ENCODE measurements at places on chromosomes 16 and 17.
A peak's percentile ranks its signal among the peaks of the same experiment; 100 is the strongest.

DNA sequence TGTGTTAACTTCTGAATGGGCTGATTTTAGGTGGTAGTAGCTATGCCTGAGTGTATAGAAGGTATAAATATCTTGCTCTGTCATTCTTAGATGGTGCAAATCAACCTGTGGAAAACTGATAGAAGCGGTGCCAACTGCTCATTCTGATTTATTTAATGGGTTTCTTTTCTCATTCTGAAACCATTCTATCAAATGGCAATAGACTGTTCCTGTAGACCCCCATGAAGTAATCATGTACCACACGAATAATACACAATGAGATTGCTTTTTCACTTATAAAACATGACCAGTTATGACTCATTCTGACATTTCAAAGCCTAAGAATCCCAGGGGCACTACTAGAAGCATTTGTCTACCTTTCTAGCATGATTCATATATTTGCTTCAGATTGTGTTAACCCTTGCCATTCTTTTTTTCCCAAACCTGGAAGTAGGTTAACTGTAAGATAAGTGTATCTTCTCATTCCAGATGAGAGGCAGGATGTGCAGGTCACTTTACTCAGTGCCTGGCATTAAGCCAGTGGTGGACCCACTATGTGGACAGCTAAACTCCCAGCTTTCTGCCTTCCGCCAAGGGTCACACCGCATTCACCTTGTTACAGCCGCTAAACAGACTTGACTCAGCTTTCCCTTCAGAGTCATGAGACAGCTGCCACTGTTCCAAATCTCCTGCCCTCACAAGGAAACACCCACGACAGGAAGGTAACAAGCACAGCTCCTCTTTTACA is 16.4 kb upstream of the SLC16A11 start:
- H3K27me3 ChIP-seq, result no peaks in the 10 kb centered on the region
- no peak overlapping the region for H3K4me3 ChIP-seq
- H3K27ac ChIP-seq, result no peak overlapping the region
- H3K4me1 ChIP-seq, result no peaks in the 10 kb centered on the region
- peak; percentile 13 for DNase-seq

DNA sequence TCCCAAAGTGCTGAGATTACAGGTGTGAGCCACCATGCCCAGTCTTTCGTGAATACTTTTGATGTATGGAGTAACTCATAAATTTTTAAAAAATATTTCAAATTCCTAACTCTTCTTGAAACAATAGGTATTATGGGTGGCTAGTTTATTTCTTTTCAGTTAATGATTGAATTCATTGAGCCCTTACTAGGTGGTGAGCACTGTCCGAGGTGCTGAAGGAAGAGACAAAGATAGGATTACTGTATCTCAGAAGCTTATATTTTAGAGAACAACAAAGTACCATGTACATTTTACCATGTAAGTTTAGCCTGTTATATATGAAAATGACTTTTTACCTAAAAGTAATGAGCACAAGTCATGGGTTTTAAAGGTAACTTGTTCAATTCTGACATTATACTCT is 418.3 kb downstream of the NPIPA7 start:
- DNase-seq, result no peak
- H3K27ac ChIP-seq, result no peak overlapping the region
- no peaks in the 10 kb centered on the region for H3K27me3 ChIP-seq
- no peaks in the 10 kb centered on the region for H3K4me1 ChIP-seq
- no peaks in the 10 kb centered on the region for H3K36me3 ChIP-seq
- no peak overlapping the region for H3K4me3 ChIP-seq

DNA sequence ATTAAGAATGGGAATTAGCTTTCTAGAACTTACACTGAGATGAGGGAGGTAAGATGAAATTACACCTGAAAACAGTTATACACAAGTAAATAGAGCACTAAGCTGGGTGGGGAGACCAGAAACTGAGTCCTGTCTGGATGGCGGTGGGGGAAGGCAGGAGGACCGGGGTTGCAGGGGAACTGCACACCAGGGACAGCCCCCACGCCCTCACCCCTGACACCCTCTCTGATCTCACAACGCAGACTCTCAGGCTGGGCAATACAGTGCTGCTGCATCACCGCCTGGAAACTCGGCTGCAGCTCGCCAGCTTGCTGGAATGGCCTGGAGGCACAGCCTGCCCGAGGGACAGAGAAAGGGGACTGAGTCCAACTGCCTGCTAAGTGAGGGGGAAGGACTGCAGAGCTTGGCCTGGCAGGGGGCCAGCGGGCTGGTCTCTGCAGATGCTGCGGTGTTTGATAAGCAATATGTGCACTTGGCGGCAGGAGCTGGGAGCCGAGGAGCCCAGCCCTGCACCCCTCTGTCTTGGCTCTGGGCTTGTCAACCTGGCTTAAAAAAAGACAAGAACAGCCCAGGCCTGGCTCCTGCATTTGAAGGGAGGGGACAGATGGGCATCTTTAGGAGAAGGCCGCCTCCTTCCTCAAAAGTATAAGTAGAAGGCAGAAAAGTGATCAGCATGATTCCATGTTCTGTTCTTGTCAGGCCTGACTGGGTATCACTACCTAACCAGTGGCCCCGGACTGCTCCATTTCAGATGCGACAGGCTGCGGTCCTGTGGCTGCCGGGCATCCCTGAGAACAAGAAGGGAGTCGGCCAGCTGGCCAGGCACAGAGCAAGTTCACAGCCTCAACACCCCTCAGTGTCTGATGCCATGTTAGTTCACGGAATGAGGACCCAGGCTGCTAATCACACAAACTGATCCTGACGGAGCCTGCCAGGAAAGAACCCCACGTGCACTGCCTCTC is 30.2 kb downstream of the SPHK1 start:
- H3K36me3 ChIP-seq, result peaks cover 8% of the 10 kb centered on the region
- no peaks in the 10 kb centered on the region for H3K4me1 ChIP-seq
- no peak overlapping the region for H3K4me3 ChIP-seq
- DNase-seq, result peak; percentile 73

- no peak for DNase-seq
- no peak overlapping the region for H3K4me3 ChIP-seq
- H3K27me3 ChIP-seq, result no peaks in the 10 kb centered on the region
- no peak overlapping the region for H3K27ac ChIP-seq
- no peaks in the 10 kb centered on the region for H3K36me3 ChIP-seq
Observed at GRCh38 chr16:10624527-10624926, 44.1 kb upstream of the EMP2 start.

DNA sequence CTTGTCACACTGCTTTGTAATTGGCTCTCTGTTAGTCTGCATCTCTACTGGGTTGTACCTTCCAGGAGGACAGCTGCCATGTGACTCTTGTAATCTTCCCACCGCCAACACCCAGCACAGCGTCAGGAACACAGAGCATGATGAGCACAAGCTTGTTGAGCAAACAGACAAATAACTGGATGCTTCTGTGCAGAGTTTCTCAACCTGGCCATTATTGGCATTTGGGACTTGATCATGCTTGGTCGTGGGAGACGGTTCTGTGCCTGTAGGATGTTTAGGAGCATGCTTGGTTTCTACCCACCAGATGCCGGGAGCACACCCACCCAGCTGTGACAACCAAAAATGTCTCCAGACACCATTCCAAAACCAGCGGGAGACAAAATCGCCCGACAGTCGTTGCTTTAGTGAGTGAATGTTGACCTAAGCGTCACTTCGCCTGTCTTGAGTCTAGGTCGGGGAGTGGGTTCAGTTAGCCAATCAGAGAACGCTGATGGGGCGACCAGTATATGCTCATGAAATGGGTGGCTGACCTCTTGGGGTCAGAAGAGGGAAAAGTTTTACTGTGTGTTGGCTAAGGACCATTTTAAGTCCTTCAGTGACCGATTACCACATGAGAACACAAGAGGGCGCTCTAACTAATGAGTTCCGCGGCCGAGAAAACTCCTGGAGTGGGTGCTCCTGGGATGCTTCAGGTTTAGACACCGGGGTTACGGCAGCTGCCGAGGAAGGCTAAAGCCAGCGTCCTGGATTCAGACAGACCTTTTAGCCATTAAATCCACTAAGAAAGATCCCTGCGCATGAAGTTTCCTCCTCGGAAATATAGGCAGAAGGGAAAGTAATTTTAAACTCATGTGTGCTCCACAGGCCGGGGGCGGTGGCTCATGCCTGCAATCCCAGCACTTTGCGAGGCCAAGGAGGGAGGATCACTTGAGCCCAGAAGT is 57.8 kb upstream of the TEX2 start:
- no peak overlapping the region for H3K4me3 ChIP-seq
- no peak overlapping the region for H3K27ac ChIP-seq
- peaks cover 33% of the 10 kb centered on the region for H3K36me3 ChIP-seq
- peaks cover 86% of the 10 kb centered on the region for H3K4me1 ChIP-seq
- no peak for DNase-seq

GRCh38 chr17:31789707-31790505 is 69.1 kb downstream of the COPRS start:
- no peak overlapping the region for H3K27ac ChIP-seq
- no peaks in the 10 kb centered on the region for H3K4me1 ChIP-seq
- no peak for DNase-seq
- no peaks in the 10 kb centered on the region for H3K36me3 ChIP-seq

DNA sequence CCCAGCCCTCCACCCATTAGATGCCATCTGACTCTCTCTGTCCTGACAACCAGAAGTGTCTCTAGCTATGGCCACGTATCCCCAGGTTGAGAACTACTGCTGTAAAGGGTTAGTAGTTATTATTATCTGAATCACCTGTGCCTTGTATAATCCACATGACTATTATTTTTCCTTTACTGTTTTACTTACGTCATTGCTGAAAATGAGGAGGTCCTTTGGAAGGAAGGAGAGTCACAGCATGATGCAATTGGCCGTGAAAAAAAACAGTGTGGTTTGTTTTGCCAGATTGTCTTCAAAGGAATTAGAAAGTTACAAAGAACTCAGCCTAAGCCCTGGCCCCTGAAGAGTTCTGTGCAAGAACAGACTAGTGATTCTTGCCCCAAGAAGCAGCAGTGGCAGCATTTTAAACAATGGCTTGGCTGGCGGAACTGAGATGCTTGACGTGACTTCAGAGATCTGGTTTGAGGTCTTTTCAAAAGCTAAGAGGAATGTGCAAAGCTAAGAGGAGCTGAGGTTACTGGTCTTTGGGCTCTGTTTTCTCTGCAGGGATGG is 413.3 kb upstream of the EEF2KMT start:
- H3K4me3 ChIP-seq, result no peak overlapping the region
- no peak for DNase-seq
- no peaks in the 10 kb centered on the region for H3K27me3 ChIP-seq
- H3K4me1 ChIP-seq, result no peaks in the 10 kb centered on the region

DNA sequence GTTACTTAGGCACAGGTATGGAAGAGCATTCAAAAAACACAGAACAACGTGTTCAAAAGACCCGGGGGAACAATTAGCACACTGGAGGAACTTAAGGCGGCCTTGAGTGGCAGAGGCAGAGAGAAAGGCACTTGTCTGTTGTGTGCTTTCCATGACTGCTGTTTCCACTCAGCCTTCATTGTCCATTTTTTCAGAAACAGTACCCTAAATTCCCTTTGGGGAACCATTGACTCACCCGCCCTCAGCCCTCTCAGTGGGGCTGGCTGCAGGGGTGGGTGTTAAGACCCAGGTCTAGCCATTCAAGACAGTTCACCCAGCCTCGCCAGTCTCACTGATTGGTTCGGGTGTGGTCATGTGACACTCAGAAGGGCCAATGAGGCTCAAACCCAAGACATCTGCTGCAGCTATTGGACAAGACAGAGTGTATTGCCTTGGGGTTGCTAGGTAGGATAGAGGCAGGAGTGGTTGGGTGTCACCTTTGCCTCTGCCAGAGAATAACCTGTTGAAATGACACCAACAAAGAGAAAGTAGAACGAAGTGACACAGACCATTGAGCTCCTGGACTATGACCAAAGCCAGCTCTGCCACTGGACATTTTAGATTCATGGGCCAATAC is 19.6 kb upstream of the CEP20 start:
- no peaks in the 10 kb centered on the region for H3K27me3 ChIP-seq
- H3K4me3 ChIP-seq, result no peak overlapping the region
- DNase-seq, result no peak
- H3K4me1 ChIP-seq, result no peaks in the 10 kb centered on the region
- H3K36me3 ChIP-seq, result no peaks in the 10 kb centered on the region

DNA sequence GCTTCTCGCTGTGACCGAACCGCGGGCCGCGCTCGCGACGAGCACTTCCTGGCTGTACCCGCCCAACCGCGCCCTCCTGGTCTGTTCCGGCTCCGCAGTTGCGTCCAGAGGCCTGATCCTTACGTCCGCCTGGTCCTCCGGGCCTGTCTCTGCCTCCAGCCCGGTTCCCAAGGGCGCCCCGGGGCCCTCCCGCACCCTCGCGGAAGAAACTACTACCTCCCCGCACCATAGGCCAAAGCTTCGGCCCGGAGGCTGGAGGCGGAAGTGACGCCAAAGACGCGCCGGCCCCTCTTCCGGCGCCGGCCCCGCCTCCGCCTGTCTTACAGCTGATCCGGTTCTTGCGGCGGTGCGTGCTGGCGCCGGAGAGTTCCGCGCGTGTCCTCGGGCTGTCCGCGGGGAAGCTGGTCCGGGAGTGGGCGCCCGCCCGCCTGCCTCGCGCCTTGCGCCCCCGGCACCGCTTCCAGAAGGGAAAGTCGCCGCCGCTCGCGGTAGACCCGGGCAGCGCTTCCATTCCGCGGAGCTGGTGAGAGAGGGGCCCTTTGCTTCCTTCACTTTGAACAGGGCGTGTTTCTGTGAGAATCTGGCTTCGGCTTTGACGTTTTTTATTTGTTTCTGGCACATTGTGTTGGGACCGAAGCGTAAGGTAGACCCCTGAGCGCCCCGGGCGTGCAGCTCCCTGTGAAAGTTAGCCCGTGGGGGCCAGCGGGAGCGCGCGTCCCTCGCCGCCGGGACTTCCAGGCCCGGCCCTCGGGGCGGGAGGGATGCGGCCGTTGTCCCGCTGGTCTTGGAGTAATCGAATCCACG is at the start of gene ZNF778:
Gene ZNF778, plus strand, starts transcription at position 316 of the 804 bp plus-strand sequence. CDS start 3,425 bp downstream, outside the sequence.
- H3K4me1 ChIP-seq, result peaks cover 12% of the 10 kb centered on the region
- H3K27me3 ChIP-seq, result no peaks in the 10 kb centered on the region
- peak; percentile 89 for DNase-seq
- H3K4me3 ChIP-seq, result peak within 1 kb of the TSS; percentile 95

DNA sequence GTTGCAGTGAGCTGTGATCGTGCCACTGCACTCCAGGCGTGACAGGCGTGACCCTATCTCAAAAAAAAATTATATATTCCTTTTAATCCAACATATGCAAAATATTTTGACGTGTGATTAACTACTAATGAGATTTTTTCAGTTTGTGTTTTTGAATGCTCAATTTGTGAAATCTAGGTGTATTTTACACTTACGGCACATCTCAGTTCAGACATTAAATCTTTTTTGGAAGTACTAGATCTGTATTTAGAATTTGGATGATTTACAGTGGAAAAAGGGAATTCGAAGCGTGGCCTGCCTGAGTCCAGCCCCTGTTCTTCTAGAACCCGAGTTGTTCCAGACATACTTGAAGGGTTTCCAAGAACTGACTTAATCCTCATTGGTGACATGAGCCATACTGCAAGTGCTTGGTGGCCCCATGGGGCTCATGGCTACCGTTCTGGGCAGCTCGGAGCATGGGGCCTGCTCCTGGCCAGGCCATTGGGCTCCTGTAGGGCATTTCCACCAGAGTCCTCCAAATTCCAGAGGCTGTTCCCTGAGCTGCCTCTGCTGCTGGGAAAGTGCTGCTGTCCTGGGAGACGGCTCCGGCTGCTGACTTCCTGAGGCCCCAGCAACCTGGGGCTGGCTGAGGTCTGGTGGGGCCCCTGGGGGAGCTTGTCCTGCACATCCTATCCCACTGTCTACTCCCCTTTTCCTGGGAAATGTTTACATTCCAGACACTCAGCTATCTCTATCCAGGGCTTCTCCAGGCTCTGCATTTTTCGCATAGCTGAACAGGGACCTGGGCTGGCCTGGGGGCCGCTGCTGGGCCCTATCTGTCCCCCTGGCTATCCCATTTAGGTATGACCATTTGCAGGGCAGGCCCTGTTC is 27.2 kb downstream of the LLGL2 start:
- no peak for DNase-seq
- H3K27ac ChIP-seq, result peak overlapping the region; percentile 5
- H3K4me1 ChIP-seq, result peaks cover 4% of the 10 kb centered on the region
- no peaks in the 10 kb centered on the region for H3K36me3 ChIP-seq
- no peaks in the 10 kb centered on the region for H3K27me3 ChIP-seq

Measured in left lung (tissue), 14 donors.